ENCODE measurements at places on chromosomes 5 and 9.

DNA sequence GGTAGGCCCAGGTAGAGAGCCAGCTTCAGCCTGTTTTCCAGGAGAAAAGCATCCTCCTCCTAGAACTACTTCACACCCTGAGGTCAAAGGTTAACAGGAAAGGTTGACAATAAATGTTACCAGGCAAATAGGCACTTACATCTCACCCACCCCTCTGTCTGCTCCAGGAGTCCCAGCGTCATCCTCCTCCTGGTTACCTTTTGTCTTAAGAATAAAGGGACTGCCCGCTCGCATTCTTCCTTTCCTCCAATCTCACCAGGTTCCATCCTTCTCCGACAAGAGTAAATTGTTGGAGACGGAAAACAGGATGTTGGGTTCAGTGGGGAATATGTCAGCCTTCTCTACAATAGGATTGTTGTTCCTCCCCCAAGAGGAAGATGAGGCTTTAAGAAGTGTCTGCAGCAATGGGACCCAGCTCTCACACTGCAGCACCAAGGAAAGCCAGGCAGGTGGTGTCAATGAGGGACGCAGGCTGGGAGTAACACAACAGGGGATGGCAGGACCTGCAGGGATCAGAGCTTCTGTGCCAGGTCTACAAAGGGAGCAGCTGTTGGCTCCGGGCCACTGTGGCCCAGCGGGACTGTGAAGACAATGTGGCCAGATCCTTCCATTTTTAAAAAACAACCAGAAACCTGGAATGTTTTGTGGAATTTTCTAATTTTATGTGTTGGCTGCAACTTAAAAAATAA lies 29.0 kb downstream of the FAT2 start:
- DNase-seq, result no peak

DNA sequence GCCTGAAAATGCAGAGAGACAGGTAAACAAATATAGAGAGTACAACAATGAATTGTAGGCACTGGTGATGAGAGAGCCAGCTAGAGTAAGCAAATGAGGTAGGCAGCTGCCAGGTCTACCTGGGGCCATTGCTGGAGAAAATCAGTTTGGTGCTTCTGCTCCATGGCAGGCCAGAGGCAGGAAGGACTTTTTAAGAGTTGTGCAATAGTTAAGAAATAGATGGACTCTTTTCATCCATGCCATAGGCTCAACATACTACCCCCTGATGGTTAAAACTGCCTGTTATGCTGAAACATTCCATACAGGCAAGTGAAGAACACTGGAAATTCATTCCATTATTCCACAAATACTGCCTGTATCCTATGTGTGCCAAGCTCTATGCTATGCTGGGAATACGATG lies 86.5 kb upstream of the CCDC112 start:
- DNase-seq, result no peak

- DNase-seq, result no peak
Measured at GRCh38 chr9:89433826-89434225, 64.1 kb downstream of the SEMA4D start.

- DNase-seq, result no peak
Measured at GRCh38 chr9:111078391-111079038, 40.2 kb upstream of the LPAR1 start.

GRCh38 chr5:132023258-132024116 lies 12.0 kb upstream of the ACSL6 start:
- DNase-seq, result no peak

DNA sequence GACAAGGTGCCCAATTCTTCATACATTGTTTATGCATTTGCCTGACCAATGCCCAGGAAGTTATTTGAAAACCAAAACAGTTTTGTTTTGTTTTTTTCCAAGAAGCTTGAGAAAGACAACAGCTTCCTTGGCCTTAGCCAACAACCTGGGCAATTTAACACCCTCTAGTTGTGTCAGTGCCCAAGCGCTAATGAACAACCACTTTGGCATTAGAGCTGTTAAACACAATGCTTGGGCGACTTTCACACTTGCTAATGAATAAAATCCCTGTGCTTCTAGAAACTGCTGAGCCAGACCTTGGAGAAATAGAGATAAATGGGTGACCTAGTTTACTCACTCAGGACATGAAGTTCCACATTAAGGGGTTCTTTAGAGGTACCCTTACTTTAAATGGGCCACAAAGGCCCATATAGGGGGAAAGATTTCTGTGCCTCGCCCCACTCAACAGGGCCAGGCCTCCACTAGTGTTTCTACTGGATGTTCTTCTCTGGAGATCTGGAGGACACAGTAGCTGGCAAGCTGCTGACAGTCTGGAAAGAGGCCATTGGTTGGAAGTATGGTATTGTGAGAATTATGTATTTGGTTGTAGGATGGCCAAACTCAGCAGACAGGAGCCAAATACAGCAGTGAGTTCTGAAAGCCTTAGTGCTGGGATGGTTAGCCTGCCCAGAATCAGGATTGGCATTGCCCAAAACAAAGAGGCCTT lies 179.8 kb downstream of the DOCK8 start:
- peak; percentile 46 for DNase-seq

DNA sequence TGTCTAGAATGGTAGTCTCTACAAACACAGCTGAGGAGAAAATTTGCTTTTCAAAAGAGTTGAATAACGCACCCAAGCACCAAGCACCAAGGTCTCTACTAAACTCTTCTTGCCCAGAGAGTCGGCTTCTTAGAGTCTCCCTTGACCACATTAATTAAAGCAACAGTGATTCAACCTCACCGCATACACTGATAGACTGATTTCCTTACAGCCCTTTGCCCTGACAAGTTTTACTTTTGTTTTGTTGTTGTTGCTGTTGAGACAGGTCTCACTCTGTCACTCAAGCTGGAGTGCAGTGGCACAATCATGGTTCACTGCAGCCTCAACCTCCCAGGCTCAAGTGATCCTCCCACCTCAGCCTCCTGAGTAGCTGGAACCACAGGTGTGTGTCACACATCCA lies 1035.7 kb upstream of the DMAC1 start:
- DNase-seq, result no peak

DNA sequence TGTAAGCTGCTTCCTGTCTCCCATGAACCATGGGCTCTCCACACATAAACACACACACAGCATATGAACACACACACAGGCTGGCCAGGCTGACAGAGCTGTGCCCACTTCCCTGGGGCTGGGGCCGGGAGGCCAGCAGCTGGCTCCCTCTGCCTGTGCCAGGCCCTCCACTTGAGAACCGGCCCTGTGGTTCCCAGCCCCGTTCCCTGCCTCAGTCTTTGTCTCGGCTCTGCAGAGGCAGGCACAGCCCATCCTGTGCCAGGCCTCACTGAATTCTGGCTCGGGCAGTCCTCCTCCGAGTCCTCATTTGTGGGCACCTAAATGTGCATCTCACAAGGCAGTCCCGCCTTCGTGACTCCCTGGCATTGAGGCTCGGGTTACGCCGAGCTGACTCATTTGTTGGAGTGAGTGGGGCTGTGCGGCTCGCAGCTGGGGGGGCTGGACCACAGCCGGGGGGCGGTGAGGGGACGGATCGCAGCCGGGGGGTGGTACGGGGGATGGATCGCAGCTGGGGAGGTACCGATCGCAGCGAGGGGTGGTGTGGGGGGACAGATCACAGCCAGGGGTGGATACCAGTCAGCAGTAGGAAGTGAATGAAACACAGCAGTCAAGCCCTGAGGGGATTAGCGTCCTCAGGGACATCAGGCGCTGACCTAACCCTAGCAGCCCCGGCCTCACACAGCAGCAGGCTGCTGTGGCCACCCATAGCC lies 72.3 kb downstream of the PSMB7 start:
- peak; percentile 68 for DNase-seq

Measured in hippocampal formation (tissue), 2 donors.